ENCODE measurements at places on chromosomes 4 and X. TPM values are rescaled to one million over a fixed set of nuclear protein-coding genes. Genes with fewer than 3 reads are reported as not detected.

ZCCHC4 gene
- total RNA-seq: 6.7 TPM

DCX gene
- total RNA-seq: not detected

CT45A10 gene
- total RNA-seq: not detected

TMEM150C gene
- 4.8 TPM for total RNA-seq

HSFX4 gene
- total RNA-seq: not detected

SRP72 gene
- total RNA-seq: 32.1 TPM

NUDT11 gene
- 0.56 TPM for total RNA-seq

KLB gene
- total RNA-seq: 28.0 TPM

AKAP4 gene
- not detected for total RNA-seq

GRCh38 chr4:10781805-10782204 lies 97.2 kb upstream of the CLNK start:
- no peak for DNase-seq

DNA sequence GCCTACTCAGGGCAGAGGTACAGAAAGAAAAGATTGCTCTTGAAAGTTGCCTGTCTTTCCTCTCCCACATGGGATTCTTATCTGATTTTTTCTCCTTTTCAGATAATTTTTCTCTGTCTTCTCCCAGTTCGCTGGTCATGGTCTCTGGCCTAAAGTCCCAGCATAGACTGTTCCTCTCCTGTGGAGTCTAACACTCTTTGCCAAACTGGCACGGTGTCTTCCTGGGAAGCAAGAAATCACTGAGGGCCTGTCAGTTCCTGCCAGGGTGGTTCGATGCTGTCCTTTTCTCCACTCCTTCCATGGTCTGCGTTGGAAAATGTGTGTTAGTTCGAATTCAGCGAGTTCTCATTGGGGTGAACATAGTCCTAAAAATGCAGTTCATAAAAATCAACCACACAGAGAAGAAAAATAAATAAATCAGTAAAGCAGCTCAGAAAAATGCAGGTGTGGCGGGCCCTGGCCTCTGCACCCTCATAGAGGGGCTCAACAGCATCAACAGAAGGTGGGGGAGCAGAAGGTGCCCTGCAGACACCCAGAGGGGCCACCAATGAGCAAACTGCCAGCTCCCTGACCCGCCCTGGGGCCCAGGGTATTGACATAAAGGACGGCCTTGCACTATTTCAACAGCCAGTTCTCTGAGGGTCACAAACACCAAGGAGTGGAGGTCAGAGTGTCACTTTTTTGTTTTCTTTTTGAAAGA lies 2.1 kb downstream of the RGN start:
- DNase-seq: peak; percentile 37

GRCh38 chrX:125998432-125998831 lies 167.7 kb downstream of the DCAF12L2 start:
- no peak for DNase-seq

DNA sequence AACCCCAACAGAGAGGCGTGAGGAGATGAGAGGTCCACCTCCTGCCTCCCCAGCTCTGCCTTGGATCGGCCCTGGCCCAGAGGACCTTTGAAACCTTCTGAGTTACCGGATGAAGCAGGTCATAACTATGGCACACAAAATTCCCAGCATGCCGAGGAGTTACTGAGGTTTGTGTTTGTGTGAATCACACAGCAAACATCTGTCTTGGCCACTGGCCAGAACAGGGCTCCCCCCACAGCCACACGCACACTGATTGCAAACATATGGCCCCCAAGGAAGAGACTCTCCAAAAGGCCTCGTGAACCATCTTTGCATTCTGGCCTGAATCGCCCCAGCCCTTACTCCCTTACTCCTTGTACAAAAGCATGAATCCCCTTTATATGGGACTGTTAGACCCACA lies 18.9 kb downstream of the RPS4X start:
- DNase-seq: no peak

GRCh38 chr4:75179510-75179909 lies 246.6 kb downstream of the PARM1 start:
- no peak for DNase-seq

DNA sequence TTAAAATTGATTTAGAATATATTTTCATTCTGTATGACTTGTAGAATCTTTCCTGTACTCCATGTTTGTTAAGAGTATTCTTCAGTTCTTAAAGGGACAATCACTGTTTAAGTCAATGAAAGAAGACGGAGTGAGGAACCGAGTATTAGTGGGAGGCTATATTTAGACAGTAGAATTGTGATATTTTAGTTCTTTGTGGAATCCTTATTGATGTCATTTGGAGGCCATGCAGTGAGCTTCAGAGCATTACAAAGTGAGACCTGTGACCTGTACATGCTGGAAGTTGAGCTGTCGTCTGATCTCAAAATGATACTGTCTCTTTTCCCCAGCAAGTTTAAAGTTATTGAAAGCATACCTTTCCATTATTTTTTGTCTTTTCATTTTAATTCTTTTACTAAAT lies 394.7 kb downstream of the GALNTL6 start:
- DNase-seq: no peak

DNA sequence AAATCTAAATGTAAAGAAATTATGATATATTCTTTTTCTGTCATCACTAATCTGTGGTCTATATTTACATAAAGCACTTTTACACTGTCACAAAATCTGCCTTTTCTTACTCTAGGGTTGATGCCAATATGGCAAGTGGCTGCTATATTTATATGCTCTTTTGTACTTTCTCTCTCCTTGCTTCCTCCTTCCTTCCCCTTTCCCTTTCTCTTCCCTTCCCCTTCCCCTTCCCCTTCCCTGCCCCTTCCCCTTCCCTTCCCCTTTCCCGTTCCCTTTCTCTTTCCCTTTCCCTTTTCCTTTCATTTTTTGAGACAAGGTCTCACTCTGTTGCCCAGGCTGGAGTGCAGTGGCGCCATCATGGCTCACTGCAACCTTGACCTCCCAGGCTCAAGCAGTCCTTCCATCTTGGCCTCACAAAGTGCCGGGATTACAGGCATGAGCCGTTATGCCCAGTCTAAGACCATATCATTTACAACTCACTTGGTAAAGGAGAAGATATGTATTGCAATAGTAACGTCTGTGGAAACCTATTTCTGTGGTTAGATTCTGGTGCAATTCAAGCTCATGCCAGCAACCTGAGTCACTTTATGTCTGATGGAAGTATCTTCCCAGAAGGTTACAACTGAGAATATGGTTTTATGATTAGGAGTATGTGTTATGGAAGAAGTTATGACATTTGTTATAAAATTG lies 13.9 kb upstream of the PLAC8 start:
- DNase-seq: no peak

- DNase-seq: no peak
Measured at GRCh38 chr4:24067367-24068193, 177.7 kb upstream of the PPARGC1A start.

GRCh38 chrX:73758250-73758649 lies 195.3 kb downstream of the CHIC1 start:
- no peak for DNase-seq

GRCh38 chr4:188949596-188949995 lies 810.4 kb downstream of the TRIML1 start:
- no peak for DNase-seq

DNA sequence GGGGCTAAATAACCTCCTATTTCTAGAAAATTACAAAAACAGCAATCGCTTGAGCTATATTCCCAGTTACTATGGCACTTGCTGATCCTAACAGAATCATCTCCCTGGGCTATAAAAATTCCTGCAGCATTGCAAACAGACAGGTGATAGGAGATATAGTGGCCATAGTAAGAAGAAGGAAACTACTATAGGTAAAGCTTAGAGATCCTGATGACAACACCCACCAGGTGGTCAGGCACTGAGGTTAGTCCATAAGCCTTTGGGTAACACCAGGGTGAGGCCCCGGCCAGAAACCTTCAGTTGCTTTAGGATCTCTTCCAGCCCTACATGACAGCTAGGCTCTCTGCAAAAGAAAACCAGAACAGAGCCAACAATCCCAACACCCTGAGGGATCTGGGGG lies 197.9 kb upstream of the PPP1R2C start:
- no peak for DNase-seq

DNA sequence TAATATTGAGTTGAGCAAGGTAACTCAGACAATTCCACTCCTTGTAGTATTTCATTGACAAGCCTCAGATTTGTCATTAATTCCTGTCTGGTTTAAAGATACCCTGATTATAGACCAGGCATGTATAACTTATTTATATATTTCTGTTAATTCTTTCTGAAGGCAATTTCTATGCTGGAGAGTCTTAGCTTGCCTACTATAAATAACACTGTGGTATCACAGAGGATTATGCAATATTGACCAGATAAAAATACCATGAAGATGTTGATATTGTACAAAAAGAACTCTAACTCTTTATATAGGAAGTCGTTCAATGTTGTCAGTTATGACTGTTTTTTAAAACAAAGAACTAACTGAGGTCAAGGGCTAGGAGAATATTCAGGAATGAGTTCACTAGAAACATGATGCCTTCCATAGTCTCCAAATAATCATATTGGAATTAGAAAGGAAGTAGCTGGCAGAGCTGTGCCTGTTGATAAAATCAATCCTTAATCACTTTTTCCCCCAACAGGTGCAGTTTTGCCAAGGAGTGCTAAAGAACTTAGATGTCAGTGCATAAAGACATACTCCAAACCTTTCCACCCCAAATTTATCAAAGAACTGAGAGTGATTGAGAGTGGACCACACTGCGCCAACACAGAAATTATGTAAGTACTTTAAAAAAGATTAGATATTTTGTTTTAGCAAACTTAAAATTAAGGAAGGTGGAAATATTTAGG lies 821 bp downstream of the CXCL8 start:
- DNase-seq: no peak

DNA sequence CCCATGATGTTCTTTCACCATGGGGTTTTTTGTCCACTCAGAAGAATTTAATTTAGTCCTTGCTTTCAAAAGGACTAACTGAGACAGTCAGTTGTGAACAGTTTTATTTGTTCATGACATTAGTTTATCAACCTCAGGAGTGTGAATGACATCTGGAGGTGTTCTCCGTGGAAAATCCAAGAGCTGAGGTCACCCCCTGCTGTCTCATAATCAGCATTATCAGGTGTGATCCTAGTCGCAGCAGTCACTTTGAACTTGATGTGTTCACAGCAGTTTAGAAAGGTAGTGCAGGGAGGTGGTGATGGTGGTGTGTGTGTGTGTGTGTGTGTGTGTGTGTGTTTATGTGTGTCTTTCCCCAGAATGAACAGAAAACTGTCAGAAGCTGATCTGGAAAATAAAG lies 1760.8 kb upstream of the PCDH10 start:
- no peak for DNase-seq

DNA sequence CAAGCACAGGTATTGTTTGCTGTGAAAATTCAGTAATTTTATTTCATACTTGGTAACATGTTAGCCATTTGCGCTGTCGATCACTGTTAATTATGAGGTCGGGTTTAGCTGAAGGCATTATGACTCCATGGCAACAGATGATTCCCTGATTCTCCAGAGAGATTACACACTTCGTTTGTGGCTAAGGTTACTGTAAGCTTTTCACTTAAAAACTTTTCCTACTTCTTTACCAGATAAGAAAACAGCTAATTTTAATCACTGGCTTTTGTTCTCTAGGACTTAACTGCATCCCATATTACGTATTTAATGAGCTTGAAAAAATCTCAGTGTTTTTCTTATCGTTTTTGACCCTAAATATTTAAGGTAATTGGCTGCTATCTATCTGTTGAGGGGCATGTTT lies 2.1 kb downstream of the GSTCD start:
- no peak for DNase-seq

- DNase-seq: no peak
Measured at GRCh38 chrX:76148041-76148665, 24.7 kb upstream of the PBDC1 start.

GRCh38 chrX:12672367-12673106 lies 118.7 kb upstream of the PRPS2 start:
- no peak for DNase-seq

- DNase-seq: peak; percentile 53
Measured at GRCh38 chrX:103063918-103064434, at the start of gene BEX1. Gene BEX1 (minus strand): TSS chrX:103064171. CDS start chrX:103063274, 897 bp downstream.

DNA sequence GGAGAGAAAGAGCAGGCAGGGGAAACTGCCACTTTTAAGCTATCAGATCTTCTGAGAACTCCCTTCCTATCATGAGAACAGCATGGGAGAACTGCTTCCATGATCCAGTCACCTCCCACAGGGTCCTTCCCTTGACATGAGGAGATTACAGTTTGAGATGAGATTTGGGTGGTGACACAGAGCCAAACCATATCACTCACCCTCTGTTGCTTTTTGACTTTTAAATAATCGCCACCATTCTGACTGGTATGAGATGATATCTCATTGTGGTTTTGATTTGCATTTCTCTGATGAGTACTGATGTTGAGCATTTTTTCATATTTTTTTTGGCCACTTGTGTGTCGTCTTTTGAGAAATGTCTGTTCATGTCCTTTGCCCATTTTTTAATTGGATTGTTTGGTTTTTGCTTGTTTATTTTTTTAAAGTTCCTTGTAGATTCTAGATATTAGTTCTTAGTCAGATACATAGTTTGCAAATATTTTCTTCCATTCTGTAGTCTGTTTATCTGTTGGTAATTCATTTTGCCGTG lies 6.5 kb upstream of the PAQR3 start:
- no peak for DNase-seq

DNA sequence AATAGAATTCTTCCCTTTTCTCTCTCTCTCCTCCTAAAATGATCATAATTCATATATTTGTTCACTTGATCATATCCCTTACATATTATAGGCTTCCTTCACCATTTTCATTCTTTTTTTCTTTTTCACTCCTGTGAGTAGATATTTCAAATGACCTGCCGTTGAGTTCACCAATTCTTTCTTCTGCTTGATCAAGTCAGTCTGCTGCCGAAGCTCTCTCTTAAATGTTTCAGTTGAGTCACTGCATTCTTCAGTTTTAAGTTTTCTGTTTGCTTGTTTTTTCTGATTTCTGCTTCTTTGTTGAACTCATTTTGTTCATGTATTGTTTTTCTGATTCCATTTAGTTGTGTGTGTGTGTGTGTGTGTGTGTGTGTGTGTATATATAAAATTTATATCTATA lies 354.3 kb downstream of the GPAT3 start:
- no peak for DNase-seq

DNA sequence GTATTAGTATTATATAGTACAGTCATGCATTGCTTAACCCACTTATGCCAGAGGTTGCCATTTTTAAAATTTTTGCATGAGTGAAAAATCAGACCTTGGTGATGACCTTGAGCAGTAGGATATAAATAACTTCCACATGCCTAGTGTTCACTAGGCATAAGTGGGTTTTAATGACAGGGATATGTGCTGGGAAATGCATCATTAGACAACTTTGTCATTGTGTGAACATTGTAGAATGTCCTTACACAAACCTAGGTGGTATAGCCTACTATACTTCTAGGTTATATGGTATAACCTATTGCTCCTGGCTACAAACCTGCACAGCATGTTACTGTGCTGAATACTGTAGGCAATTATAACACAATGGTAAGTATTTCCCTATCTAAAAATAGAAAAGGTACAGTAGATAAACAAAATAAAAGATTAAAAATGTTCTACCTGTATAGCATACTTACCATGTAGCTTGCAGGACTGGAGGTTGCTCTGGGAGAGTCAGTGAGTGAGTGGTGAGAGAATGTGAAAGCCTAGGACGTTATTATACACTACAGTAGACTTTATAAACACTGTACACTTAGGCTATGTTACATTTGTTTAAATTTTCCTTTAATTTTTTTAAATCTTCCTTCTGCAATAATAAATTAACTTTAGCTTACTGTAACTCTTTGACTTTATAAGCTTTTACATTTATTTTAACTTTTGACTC lies 326.7 kb downstream of the ANK2 start:
- DNase-seq: no peak
